ENCODE measurements at places on chromosomes 5 and 9. TPM values are rescaled to one million over a fixed set of nuclear protein-coding genes. Genes with fewer than 3 reads are reported as not detected.

NIM1K gene
- 0.21 TPM for total RNA-seq

SH3GL2 gene
- total RNA-seq: under 0.01 TPM

ADCY2 gene
- under 0.01 TPM for total RNA-seq

SPDL1 gene
- total RNA-seq: 3.7 TPM

NAIP gene
- 18.8 TPM for total RNA-seq

OSMR gene
- not detected for total RNA-seq

FOXD1 gene
- total RNA-seq: 0.10 TPM
